ENCODE measurements at places on chromosomes 1 and 21.

GRCh38 chr1:169059421-169059820, 47.1 kb upstream of the ATP1B1 start:
- no peak for DNase-seq

- DNase-seq = peak; percentile 13
These were observed 6.6 kb downstream of the LDLRAD2 start for GRCh38 chr1:21818656-21819055.

DNA sequence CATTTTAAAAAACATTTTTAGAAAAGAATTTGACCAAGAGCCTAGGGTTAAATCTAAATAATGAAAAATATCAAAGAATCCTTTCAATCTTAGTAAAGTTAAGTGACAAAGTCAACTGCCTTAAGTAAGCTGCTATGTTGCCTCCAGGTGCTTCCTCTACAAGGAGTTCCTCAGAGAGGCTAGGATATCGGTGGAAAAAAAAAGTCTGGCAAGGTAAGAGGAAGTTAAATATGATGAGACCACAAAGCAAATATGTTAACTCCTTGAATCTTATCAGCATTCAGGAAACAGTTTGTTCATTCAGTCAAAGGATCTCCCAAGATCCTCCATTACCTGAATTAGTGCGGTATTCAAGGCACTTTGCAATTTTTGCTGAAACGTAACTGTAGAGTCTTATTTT, 563.5 kb downstream of the PTPRC start:
- DNase-seq = no peak

GRCh38 chr1:165387961-165388360, 31.4 kb upstream of the LMX1A start:
- DNase-seq = no peak

- no peak for DNase-seq
These were observed 7.7 kb upstream of the DMBX1 start for GRCh38 chr1:46481961-46482360.

GRCh38 chr1:110060034-110060661, 10.3 kb downstream of the ALX3 start:
- peak; percentile 87 for DNase-seq

GRCh38 chr1:177645491-177646190, 324.2 kb downstream of the SEC16B start:
- no peak for DNase-seq

- no peak for DNase-seq
These were observed 25.6 kb upstream of the ZNF436 start for GRCh38 chr1:23395154-23395724.

- no peak for DNase-seq
These were observed at the start of gene LRRC53 for GRCh38 chr1:74512170-74512915. Gene LRRC53, minus strand, starts transcription at chr1:74512611. Its CDS starts 29,262 bp downstream, at chr1:74483349.

- no peak for DNase-seq
These were observed 1.1 kb downstream of the UBE2J2 start for GRCh38 chr1:1272341-1273208.

DNA sequence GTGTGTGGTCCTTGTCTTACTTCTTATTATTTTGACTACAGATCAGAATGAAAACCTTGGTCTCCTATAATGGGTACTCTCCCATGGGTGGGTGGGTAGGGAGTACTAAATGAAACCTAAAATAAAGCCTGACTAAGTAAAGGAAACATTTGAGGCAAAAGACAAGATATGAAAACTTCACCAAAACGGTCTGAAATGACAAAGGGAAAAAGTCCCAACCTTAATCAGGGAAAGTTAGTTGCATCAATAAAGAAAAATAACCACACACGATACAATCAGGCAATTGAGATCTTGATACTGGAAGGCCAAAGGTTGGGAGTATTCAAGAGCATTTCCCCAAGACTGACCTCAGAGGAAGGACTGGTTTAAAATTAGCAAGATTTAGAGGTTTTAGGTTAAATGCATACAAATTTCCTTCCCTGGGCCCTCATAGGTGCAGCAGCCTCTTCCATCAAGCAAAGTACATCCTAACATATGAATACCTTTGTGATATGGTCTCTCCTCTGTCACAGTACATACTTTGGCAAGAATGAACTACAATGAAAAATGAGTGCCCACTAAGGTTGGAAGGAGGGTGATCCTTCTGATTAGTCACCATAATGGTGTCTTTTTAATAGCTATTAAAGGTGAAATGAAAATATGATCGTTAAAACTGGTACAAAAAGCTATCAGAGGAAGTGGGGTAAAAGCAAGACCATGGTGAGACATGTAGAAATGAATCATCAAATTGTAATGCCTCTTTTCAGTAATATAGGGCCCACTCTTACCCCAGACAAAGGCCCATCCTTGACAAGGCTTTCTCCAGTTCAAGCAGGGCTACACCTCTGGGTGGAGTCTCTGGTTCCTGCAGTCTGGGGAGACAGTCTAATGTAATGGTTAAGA, 15.3 kb upstream of the TNFSF4 start:
- DNase-seq = no peak

- no peak for DNase-seq
These were observed 586.5 kb downstream of the PTBP2 start for GRCh38 chr1:97308131-97308530.

- no peak for DNase-seq
These were observed 82.0 kb upstream of the ESRRG start for GRCh38 chr1:216805233-216805632.

DNA sequence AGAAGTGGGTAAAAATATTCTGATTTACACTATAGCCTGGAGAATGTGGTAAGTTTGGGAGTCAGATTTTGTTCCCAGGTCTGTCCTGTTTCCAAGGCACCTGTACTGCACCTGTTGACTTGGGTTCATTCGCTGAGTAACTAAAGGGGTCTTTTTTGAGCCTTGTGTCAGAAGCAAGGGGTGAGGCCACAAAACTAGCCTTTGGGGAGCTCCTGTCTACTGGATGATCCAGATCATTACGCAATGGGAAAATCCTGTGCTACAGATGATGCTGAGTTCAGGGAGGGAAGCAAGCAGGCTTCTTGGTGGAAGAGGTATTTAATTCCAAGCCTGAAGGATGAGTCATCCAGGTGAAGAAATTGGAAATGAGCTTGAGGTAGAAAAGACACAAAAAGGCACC, 424.0 kb downstream of the MATN1 start:
- no peak for DNase-seq

DNA sequence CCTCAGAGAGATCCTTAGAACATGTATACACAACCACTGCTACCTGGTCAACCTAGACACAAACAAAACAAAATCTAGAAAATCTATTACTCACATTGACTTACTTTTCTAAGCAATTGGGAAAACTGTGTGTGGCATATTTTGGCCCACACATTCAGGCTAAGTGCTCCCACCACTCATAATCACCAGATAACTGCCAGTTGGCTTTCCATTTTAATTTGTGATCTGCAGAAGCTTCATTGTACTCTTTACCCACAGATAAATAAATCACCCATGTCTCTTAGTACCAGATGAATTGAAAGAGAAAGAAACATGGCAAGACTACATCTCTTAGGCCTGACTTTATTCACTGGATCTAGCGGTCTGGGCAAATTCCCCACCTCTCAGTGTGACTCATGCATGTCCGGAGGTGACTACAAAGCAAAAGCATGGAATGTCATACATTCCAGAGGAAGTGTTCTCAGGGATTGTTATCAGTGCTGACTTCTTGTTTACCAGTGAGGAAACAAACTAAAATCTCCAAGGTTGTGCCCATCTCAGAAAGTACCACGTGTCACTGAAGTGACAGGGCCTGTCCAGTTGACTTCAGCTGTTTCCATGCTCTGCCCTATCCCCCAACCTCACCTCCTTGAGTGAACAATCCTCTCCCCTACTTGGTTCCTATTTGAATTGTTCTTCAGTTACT, 52.4 kb upstream of the BCL10 start:
- no peak for DNase-seq

DNA sequence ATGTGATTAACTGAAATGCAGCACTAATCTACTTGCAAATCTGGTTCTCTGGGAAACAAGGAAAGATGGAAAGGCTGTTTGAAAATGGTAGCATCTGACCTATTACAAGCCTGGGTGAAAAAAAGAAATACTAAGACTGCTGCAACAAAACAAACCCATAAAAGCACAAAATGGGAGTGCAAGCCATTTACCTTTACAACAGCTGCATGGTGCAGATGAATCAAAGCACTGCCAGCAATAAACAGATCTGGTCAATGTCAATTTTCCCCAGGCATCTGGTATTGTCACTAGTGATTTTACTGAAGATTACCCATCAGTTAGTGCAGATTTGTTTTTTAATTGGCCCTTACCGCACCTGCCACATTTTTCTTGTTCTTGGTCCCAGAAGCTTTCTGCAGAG, 1341.7 kb downstream of the PLA2G4A start:
- no peak for DNase-seq

- DNase-seq = no peak
These were observed 95.2 kb downstream of the KCNJ6 start for GRCh38 chr21:37821092-37821491.

GRCh38 chr1:56758135-56758534, 61.1 kb downstream of the FYB2 start:
- DNase-seq = no peak

GRCh38 chr1:9031484-9032259, 5.4 kb upstream of the SLC2A7 start:
- DNase-seq = no peak

- no peak for DNase-seq
These were observed 113.6 kb upstream of the GRIK3 start for GRCh38 chr1:37147906-37148305.

GRCh38 chr21:45551316-45551715, 9.1 kb upstream of the SLC19A1 start:
- peak; percentile 38 for DNase-seq

DNA sequence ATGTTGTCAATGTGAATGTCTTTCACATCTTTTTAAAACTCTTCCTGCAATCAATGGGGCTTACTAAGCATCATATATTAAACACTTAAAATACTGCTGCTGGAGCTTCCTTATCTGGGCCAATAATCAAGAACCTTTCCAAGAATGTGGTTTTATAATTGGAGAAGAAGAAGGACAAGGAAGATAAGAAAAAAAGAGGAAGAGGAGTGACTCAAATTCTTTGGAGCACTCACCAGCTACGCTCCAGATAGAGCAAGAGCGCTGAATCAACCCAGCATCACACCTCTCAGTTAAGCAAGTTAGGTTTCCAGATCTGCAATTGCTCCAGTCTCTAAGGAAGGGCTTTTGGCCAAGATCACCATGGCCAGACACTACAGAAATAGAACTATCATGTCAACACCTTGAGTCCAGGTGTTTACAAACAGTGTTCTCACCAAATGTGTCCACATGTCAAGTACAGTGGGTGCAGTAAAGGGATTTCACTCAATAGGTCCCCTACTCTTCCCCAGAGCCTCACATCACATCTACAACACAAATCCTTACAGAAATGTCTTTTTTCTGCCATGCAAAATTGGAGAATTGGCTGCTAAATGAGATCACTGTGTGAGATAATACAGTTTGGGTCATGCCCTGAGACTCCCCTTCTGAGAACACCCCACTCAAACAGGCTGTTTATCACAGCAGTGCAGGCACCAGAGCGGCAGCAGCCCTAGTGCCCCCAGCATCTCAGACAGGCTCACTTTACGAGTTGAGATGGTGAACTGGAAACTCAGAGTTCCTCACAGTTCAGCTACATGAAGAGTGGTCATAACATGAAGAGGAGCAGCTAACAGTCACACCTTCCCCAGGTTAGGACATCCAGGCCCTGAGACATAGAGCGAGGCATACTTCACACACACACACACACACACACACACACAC, 1.7 kb upstream of the SPRR2B start:
- no peak for DNase-seq

DNA sequence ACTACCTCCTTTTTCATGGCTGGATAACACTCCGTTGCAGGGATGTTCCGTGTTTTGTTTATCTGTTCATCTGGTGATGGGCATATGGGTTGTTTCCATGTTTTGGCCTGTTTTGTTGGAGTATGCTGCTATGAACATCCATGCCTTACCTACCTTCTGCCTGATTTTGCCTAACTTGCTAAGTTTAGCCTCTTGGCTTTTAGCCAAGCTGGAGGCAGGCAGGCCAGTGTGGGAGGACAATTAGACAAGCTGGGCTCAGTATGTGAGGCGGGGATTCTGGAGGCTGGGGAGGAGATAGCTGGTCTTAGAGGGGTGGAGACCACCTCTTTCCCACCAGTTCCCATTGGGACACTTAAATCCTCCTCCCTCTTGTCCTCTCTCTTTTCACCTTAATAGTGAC, 98.4 kb upstream of the WNT4 start:
- DNase-seq = no peak

DNA sequence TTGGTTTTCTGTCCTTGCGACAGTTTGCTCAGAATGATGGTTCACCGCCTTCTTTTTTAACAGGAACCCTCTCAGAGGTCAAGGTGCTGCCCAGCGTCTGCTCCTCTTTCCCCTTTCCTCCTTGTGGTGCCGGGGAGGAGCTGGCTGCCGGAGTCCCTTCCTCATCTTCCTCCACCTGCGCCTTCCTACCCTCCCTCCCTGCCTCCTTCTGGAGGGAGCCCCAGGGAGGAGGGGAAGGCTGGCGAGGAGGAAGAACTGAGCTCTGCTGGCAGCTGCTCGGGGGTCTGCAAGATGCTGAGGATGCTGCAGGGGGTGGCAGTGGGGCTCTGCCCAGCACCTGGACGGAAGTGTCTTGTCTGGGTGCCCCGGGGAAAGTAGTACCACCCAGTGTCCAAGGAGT, 31.2 kb downstream of the BACE2 start:
- DNase-seq = no peak

GRCh38 chr1:109725510-109725909, 13.5 kb downstream of the GSTM5 start:
- DNase-seq = no peak

DNA sequence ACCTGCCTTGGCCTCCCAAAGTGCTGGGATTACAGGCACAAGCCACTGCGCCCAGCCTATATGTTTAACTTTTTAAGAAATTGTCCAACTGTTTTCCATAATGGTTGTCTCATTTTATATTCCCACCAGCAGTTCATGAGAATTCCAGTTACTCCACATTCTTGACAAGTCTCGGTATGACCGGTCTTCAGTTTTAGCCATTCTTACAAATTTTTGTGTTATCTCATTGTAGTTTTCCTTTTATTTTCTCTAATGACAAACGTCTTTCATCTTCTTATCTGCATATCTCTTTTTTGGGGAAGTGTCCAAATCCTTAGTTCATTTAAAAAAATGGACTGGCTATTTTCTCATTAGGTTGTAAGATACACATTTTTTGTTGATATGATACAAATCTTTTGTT, 132.5 kb downstream of the HS2ST1 start:
- DNase-seq = no peak

DNA sequence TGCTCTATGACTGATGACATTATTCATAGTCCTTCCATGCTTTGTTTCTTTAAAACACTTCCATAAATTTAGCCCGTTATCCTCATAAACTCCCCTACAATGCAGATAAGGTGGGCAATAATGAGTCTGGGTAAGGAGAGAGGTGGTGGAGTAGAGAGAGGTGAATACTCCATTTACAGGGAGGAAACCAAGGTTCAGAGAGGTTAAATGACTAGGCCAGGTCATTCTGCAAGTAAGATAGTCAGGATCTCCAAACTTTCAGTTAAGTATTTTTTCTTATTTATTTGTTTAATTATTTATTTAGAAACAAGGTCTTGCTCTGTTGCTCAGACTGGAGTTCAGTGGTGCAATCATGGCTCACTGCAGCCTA, 26.1 kb downstream of the PAFAH2 start:
- no peak for DNase-seq

Measured in stimulated activated CD4-positive, alpha-beta T cell treated with anti-CD3 and anti-CD28 coated beads, Interleukin-4, amount 100 ng/mL, for 48 hours (primary cell).